ENCODE measurements at places on chromosomes 3 and 15. TPM values are rescaled to one million over a fixed set of nuclear protein-coding genes. Genes with fewer than 3 reads are reported as not detected.
A peak's percentile ranks its signal among the peaks of the same experiment; 100 is the strongest.

The AAGAB gene
- 106 TPM for total RNA-seq

DNA sequence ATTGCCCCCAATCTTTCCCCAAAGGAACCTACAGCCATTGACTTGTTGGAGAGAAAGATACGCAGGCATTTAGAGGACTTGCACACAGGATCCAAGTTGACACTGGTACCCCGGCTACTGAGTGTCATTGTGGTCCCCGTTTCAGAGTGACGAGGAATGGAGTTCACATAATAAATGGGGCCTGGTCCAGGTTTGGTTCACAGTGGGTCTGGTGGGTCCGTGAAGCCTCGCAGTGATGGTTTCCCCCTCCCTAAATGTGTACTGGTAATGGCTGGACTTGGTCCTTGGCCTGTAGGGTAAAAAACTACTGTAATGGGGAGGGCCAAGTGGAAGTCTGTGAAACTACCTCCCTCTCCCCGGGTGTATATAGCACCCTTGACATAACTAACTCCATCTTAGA is 232.1 kb upstream of the LYSMD4 start:
- DNase-seq = no peak

- DNase-seq = no peak
Measured at GRCh38 chr3:114962189-114962588, 184.9 kb downstream of the ZBTB20 start.

DNA sequence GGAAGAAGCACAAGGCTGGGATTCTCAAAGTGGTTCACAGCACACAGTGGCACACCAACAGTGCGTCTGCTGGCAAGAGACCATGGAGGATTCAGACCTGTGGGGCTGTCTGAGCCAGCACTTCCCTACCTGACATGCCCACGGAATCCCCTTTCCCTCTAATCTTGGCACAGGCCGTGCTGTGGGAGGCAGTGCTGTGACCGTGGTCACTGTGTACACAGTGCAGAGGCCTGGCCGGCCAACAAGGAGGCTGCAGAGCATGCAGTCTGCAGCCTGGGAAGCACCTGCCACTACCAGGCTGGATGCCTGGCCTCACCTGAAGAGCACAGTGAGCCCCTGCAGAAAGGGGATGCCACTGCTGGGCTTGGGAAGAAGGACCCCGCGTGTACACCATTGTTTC is 301.0 kb upstream of the LYSMD4 start:
- no peak for DNase-seq

DNA sequence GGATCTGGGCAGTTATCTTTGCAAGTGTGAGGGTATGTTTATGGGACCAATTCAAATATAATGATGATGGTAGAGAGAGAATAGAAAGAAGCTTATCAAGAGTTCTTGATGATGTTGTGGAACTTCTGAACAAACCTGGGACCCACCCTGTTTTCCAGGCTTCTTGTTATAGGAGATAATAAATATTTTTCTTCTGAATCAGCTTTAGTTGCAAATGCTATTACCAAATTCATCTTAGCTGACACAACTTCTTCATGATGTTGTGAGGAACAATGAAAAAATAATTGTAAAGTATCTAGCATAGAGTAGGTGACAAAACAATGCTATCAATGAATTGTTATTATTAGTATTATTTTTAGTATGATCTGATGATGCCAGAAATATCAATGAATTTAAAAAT is 43.5 kb upstream of the PTX3 start:
- peak; percentile 12 for DNase-seq

GRCh38 chr3:29099296-29099695 is 181.6 kb upstream of the RBMS3 start:
- no peak for DNase-seq

- no peak for DNase-seq
Measured at GRCh38 chr3:19815805-19816204, 118.2 kb downstream of the EFHB start.

The STAC gene
- 22.3 TPM for total RNA-seq

DNA sequence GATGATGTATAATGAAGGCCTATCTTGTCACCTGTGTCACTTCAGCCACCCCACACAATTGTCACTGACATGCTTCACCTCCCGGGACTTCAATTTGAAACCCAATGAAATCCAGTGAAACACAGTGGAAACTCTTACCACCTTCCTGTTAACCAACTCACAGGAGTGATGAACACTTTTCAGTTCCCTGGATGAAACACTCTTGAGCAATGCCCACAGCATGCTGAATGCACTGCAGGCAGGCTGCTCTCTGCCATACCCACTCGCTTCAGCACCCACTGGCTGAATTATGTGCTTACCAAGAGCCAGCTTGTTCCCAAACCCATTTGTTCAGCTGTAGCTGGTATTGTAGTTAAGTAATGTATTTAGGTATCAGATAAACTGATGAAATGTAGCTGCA is 47.0 kb downstream of the MAP2K1 start:
- DNase-seq = no peak

The ST3GAL6 gene
- total RNA-seq = 11.6 TPM

DNA sequence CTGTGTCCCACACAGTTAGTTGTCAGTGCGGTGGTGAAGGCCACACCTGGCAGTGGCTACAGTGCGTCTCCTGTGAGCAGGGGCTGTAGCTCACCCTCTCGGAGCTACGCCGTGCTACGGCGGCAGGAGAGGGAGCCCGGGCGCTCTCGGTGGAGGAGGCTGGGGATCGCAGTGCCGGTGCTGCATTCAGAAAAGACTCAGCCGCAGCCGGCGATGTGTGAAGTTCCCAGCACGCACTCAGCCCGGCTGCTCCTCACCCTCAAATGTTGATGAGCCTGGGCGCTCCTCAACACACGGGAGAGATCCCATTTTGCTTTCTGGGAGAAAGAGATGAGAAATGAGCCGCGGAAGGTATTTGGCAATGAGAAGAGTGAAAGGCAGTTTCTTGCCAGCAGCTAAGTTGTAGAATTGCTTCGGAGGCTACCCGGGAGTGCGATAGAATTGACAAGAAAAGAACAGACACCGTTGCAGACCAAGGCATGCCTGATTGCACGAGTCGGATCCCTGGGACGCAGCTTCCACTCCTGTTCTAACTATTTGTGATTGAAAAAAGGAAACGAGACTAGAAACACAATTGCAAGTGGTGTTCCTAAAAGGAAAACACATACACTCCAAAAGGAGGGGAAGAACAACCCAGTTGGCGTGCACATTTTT is at the start of gene UNC13C:
Gene UNC13C, plus strand, starts transcription at position 189 of the 654 bp plus-strand sequence. CDS start 34,463 bp downstream, outside the sequence.
- DNase-seq = no peak

The NRG4 gene
- total RNA-seq = not detected

- no peak for DNase-seq
Measured at GRCh38 chr15:41862515-41863116, 24.0 kb downstream of the PLA2G4B start.

DNA sequence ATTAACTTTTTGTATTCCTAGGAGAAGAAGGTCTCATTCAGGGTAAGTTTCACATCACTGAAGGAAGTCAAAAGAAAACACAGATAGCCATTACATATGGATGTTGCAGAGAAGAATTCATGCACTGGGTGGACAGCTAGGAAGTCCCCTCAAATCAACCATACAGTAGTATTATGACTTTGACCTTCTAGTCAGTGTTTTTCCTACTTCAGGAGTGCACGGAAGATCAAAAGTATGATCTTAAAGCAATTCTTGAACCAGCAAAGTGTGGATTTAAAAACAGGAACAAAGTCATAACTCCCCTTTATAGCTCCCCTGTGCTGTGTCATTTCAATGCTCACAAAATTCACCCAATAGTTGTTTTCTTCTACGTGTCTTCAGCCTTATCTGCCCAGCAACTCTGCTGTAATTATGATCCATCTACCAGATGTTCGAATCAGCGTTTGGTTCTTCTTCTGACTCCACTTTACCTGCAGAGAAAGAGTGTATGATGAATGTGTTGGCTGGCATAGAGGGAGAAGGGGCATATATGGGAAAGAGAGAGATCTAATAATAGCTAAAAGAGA is 118.1 kb upstream of the MEIS2 start:
- DNase-seq = no peak

The COX5A gene
- 144 TPM for total RNA-seq

DNA sequence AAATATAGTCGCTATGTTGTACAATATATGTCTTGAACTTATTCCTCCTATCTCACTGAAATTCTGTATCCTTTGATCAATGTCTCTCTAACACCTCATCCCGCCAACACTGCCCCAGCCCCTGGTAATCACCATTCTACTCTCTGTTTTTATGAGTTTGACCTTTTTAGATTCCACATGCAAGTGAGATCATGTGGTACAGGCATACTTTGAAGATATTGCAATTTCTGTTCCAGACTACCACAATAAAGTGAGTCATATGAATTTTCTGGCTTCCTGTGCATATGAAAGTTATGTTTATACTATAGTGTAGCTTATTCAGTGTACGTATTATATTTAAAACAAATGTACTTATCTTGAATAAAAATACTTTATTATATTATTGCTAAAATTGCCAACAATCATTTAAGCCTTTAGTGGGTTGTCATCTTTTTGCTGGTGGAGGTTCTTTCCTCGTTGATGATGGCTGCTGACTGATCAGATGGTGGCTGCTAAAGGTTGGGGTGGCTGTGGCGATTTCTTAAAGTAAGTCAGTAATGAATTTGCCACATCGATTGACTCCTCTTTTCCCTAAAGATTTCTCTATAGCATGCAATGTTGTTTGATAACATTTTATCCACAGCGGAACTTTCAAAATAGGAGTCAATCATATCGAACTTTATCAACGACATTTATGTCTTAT is 257.2 kb downstream of the NFKBIZ start:
- DNase-seq = peak; percentile 55

DNA sequence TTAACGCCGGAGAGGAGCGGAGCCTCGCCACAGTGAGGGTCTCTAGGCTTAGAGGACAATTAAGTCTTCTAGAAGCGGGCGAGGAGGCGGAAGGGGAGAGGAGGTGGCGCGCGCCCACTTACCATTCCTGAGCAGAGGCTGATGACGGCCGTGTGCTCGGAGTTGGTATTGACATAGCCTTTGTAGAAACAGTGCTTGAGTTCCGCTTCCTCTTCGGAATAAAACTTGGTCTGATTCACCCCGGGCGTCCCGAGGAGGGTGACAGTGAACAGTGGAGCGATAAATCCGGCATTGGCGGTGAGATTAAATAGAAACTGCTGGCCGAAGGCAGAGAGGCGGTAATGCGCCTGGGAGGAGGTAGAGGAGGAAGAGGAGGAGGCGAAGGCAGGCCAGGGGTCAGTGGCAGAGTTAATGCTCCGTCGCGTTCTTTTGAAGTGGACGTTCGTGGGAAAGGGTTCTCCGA is 1.3 kb downstream of the ADAMTS9 start:
- peak; percentile 40 for DNase-seq

GRCh38 chr3:11282250-11283138 is 10.3 kb downstream of the ATG7 start:
- no peak for DNase-seq

DNA sequence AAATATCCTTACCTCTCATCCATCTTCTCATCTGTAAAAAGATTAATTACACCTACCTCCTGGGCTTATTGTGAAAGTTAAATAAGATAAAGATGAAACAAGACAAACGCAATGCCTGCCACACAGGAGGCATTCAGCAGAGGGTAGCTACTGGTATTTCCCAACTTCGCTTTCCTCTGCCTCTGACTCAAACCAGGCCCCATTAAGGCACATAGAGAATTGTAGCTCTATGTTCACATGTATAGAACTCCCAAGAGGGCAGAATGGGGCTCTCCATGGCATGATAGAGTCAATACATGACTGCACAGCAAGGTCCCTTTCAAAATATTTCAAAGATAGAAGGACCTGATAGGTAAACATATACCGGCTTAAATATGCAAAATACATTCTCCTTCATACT is 1.4 kb downstream of the LYSMD2 start:
- DNase-seq = no peak

The LMAN1L gene
- total RNA-seq = not detected

The HSPBAP1 gene
- total RNA-seq = 5.5 TPM

The RARRES1 gene
- 1.8 TPM for total RNA-seq

The LINGO1 gene
- not detected for total RNA-seq

The GPR15 gene
- total RNA-seq = 27.8 TPM

DNA sequence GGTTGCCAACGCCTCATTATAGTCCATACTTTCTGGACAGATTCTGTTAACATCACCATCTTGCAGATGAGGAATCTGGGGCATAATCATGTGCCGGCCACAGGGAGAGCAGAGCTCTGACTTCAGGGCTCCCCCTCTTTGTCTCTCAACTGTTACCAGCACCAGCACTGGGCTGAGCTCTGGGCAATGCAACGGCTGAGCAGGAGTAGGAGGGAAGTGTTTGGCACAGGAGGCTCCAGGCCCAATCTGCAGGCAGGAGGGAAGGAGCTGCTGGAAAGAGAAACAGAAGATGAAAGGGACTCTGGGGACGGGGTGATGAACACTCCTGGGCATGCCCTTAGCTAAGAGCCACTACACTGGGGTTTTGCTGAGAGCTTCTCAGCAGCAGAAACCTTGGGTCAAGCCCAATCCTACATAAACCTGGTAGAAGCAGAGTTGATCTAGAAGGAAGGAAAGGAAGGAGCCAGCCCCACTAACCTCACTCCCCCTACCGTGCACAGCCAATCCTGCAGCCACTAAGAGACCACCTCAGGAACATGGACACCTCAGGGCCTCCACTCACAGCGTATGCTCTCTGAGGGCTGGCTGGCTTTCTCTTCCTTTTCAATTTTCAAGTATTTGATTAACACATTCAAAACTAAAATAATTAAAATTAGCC is 73.1 kb upstream of the SPATA12 start:
- no peak for DNase-seq

DNA sequence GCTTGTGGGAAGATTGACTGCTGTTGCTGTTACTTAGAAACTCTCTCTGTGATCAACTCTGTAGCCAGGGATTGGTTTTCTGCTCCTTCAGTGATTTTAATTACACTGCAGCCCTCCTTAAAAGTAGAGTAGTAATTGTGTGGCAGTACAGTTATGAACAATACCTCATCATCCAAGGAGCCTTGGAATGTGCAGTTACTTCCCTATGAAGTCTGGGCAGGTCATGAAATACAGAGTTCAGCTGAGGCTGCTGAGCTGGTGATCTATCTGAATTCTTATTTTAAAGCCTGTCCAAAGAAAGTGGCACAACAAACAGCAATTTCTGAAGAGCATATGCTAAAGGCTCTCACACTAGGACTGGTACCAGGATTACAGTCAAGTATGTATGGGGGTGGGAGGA is 37.4 kb upstream of the MRPL3 start:
- DNase-seq = no peak

The SERPINI2 gene
- not detected for total RNA-seq

The GRIP2 gene
- total RNA-seq = 6.8 TPM

GRCh38 chr15:99118801-99119546 is 14.1 kb downstream of the SYNM start:
- no peak for DNase-seq

The CACNA2D2 gene
- not detected for total RNA-seq

- DNase-seq = no peak
Measured at GRCh38 chr15:60254416-60254815, 143.4 kb downstream of the ANXA2 start.

DNA sequence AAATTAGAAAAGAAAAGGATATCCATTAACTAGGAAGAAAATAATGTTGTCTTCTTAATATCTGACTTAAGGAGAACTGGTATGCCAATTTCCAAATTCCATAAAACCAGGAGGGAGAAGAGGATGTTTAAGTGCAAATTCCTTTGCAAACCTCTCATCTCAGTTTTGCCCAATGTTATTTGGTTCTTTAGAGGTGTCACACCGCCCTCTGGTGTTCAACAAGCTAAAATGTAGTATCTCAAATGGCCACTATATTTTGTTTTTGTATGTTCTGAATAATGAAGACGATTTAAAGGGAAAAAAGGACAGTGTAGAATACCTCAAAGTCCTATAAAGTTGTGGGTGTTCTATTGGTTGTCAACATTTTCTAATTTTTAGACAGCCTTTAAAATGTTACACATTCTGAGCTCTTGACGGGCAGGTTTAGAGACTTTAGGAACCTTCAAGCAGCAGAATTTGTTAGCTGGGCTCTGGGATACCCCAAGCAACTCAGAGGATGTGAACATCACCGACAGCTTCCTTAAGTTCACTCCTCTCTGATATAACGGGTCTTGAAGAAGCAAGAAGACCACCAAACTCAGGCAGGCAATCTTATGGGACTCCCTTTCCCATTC is 458.3 kb downstream of the MFSD1 start:
- DNase-seq = peak; percentile 79
